ENCODE measurements at places on chromosomes 3 and 15. TPM values are rescaled to one million over a fixed set of nuclear protein-coding genes. Genes with fewer than 3 reads are reported as not detected.
A peak's percentile ranks its signal among the peaks of the same experiment; 100 is the strongest.

XCR1 gene
- not detected for total RNA-seq

IGDCC3 gene
- 45.7 TPM for total RNA-seq

RLBP1 gene
- not detected for total RNA-seq

MAP4 gene
- total RNA-seq: 172 TPM

DNAJA4 gene
- total RNA-seq: 2.5 TPM

GRCh38 chr3:154792828-154793227 is 287.3 kb upstream of the MME start:
- DNase-seq: no peak

DNA sequence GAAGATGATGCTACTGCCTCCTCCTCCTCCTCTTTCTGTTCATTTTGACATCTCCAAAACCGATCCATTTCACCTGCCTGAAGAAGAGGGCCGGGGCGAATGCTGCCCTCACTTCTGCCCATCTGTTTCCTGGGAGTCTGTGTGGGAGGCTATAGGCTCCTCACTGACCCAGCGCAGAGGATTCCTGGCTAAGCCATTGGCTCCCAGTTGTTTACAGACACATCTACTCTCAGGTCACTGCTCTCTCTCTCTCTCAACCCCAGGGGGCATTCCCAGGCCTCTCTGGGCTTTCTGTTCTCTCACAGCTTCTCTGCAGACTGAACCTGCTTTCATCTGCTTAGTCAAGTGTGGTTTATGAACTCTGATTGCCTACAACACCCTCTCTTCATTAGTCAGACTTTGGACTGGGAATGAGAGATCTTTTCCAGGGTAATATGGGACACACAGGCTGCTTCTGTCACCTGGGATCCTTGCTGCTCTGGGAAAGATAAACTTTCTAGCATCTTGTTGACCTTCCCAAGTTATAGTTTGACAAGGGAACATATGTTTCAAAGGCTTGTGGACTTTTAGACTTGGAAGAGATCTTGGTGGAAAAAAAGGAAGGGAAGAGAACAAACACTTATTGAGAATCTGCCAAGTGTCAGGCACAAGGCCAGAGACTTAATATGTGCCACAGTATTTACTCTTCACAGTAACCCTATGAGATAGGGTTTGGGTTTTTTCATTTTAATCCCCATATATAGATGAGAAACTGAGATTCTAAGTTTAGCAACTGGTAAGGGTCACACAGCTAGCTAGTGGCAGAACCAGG is 30.2 kb upstream of the USP3 start:
- DNase-seq: peak; percentile 62

- DNase-seq: no peak
These were observed 724.7 kb upstream of the ZNF385D start for GRCh38 chr3:22475665-22476240.

DNA sequence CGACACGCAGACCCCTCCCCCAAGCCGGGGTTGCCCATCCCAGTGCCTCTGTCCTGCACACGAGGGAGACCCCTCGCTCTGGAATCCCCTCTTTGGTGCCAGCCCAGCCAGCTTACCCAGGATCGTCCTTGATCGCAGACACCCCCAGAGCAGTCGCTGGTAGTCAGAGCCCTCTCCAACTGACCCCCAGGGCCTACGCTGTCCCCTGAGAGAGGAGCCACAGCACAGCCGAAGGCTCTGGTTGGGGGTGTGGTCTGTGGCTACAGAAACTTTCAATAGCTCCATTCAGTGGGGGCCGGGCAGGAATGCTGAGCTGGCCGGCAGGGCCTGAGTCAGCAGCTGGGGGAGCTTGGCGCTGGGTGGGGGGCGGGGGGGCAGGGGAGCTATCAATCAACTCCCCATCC is at the start of gene LCTL:
Gene LCTL (minus strand): TSS at position 258 of the 404 bp plus-strand sequence. CDS start 633 bp downstream, outside the sequence.
- DNase-seq: peak; percentile 73

DNA sequence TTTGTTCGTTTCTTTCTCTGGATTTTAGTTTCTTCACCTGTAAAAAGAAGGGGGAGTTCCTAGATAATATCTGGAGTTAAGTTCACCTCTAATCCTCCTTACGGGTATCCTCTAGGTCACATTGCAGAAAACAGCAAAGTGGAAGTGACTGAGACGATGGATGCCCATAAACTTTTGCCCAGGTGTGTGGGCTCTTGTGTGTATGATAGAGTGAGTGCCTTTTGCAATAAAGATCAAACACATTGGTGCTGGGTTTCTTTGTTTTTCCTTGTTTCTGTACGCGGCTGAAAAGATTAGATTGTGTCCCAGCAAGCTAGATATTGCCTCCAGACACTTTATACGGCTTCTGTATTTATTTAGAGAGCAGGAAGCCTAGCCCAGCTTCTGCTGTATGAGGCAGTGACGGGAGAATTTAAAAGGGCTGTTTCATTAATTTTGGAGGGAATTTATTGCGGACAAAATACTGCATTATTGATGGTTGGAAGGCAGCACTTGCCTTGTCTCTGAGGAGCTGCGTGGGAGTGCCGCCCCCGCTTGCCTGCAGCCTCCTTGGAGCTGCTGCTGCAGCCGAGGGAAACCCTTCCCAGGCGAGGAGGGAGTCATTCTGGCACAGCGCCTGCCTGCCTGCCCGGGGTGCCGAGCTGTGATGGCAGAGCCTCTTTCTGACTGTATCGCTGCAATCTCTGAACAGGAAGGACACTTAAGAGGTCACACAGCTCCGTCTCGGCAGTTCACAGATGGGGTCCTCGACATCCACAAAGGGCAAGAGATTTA is 38.5 kb downstream of the PYDC2 start:
- DNase-seq: no peak

DNA sequence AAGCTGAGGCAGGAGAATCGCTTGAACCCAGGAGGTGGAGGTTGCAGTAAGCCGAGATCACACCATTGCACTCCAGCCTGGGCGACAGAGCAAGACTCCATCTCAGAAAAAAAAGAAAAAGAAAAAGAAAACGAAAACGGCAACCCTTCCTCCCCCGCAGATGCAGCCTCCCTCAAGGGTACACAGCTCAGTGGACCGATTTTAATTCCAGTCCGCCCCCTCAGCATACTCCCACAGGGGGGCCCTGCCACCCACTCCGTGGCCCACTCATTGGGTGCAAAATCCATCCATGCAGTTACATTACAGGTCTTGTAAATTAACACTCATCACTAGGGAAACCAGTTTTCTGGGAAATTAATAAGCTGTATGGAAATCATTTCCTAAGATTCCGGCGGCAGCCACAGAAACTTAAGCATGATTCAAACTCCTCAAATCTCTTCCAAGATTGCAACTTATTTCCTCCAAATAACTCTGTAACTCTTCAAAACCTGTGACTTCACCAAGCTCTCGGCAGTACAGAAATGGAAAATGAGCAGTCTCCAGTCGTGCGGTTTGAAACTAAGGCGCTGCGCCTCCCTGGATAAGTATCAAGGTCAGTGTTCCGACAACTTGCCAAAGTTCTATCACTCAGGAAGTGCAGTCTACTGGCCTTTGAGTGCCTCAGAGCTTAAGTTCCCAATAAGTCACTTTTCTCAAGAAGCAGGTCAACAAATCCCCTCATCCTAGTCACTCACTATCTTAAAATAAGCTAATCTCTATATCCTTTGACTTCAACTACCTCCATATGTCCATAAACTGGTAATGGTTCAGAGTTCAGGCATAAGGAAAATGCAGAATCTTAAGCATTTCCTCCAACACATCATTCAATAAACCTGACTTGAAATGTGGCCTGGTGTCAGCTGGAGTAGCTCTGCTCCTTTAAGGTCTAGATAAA is 24.7 kb upstream of the KLHL6 start:
- DNase-seq: no peak

DNA sequence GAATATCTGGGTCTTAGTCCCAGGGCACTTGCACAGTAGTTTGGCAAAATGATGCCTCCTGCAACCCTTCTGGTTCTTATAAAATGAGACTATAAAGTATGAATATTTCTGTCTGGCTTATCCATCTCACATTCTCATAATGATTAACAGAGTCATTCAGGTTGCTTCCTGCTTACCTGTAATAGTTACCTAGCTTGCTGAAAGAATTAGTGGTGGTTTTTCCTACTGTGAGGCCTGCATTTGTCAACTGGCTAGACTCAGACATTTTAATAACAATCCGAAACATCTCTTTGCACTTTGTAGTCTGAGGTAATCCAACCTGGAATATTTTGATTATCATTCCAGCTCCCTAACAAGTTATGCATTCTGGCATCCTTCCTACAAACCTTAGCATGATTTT is 75.6 kb upstream of the POU1F1 start:
- no peak for DNase-seq

GRCh38 chr3:115072265-115073021 is 74.6 kb downstream of the ZBTB20 start:
- no peak for DNase-seq

DNA sequence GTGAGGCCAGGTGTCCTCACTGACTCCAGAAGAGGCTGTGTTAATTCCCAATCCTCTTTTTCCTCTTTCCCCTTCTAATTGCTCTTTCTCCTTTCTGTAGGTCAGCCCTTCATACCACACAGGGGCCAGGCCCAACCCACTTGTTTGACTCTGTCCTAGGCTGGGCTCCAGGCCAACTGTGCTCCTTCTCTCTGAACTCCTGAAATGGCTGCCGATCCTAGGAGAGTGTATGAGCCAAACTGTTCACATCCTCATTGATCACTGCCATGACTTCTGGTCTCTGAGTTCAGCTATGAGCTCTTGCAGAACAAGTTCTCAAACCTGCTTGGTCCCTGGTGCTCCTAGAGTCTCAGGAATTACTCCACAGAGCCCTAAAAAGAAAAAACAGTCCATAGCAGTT is 145.1 kb downstream of the VGLL4 start:
- no peak for DNase-seq

- DNase-seq: no peak
These were observed 677.0 kb downstream of the PLOD2 start for GRCh38 chr3:145483992-145484391.

DNA sequence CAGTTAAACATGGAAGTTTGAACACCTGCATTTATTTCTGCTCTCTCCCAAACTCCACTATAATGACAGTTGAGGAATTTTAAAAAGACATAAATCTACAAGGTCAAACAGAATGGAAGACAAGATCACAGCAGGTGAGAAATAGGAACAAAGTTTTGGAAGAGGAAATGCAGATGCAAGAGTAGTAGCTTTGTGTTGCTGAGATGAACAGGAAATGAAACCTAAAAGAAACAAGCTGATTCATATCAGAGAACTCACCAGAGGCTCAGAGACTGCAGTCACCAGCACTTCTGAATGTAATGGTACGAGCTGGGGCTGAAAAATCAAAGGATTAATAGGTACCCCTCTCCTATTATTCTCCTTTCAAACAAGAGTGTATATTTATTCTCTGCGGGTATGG is 459.9 kb downstream of the RAP2B start:
- no peak for DNase-seq

DNA sequence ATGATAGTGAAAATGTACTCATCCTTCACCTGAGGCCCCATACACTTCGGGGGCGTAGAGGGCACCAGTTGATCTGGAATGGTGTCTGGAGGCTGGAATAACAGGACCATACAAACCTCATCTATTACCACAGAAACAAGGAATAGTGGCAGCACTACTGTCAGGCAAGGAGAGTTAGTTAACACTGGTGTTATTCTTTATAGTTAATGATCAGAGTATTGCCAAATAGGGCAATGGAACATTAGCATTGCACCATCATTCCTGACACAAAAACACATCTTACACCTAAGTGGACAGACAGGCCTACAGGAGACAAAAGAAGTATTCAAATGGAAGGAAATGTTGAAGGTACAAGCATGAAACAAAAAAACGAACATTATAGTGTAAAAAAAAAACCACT is 137.0 kb upstream of the UBP1 start:
- DNase-seq: no peak

- no peak for DNase-seq
These were observed 80.9 kb downstream of the DGKG start for GRCh38 chr3:186281176-186281575.

- DNase-seq: no peak
These were observed 847.4 kb downstream of the FHIT start for GRCh38 chr3:60403866-60404265.

DNA sequence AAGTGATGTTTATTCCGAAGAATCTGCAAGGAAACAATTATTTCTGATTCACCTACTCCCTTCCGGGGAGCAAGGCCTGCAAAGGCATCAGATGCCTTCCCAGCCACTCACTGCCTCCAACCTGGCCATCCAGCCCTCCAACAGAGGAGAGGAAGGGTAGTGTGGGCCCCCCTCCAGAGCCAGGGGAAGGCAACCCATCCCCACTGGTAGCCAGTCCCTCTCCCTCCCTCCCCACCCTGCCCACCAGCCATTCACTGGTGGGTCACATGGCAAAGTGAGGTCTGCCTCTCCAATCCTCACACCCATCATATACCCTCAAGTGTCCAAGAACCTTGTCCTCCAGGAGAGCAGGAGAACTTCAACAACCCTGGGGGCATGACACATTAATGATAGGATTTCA is 2.4 kb upstream of the VIPR1 start:
- DNase-seq: no peak

- no peak for DNase-seq
These were observed 46.8 kb downstream of the EOMES start for GRCh38 chr3:27675287-27675686.

GRCh38 chr3:65617209-65617608 is 421.5 kb downstream of the MAGI1 start:
- DNase-seq: no peak
